ENCODE measurements at places on chromosomes 12 and 14. TPM values are rescaled to one million over a fixed set of nuclear protein-coding genes. Genes with fewer than 3 reads are reported as not detected.

The CPSF6 gene
- 47.8 TPM for total RNA-seq

The LMO3 gene
- 0.89 TPM for total RNA-seq

The PPFIA2 gene
- total RNA-seq = 1.2 TPM

The CIROP gene
- total RNA-seq = not detected

The ZBTB1 gene
- 37.2 TPM for total RNA-seq

The MDGA2 gene
- total RNA-seq = not detected

The CD163 gene
- 366 TPM for total RNA-seq

The MARCHF9 gene
- total RNA-seq = 23.4 TPM

- no peak overlapping the region for H3K27ac ChIP-seq
- H3K36me3 ChIP-seq = no peaks in the 10 kb centered on the region
- no peak for DNase-seq
Observed at GRCh38 chr12:674272-674781, 11.1 kb upstream of the NINJ2 start.

DNA sequence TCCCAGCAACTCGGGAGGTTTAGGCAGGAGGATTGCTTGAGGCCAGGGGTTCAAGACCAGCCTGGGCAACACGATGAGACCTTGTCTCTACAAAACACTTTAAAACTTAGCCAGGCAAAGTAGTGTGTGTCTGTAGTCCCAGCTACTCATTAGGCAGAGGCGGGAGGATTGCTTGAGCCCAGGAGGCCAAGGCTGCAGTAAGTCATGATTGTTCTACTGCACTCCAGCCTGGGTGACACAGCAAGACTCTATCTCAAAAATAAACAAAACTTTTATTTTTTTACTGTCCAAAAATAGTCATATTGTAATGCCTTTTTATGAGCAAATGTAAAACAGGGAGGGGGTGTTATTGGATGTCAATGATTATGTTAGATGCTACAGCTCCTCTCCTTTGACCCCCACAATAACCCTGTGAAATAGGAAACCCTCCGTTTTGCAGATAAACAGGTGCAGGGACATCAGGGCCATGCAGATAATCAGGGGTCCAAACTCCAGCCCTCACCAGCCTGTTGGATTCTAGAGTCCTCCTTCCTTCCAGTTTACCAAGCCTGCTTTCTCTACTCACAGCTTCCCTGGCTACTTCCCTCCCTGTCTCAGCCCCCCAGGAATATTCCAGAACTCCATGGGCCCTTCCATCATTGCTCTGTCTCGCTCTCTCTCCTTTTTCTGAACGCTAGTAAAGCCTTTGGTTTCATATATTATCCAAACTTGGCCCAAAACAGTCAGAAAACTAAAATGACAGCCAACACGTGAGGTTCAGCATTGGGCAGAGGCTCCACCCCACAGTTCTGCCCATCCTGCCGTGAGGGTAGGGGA, 5.9 kb upstream of the FBLN5 start:
- no peak overlapping the region for H3K4me3 ChIP-seq
- DNase-seq = peak; percentile 34
- no peaks in the 10 kb centered on the region for H3K27me3 ChIP-seq
- peaks cover 3% of the 10 kb centered on the region for H3K4me1 ChIP-seq
- no peaks in the 10 kb centered on the region for H3K36me3 ChIP-seq

- DNase-seq = no peak
- H3K27me3 ChIP-seq = no peaks in the 10 kb centered on the region
- no peak overlapping the region for H3K4me3 ChIP-seq
- no peaks in the 10 kb centered on the region for H3K4me1 ChIP-seq
Observed at GRCh38 chr14:57962325-57963035, 96.6 kb upstream of the SLC35F4 start.

DNA sequence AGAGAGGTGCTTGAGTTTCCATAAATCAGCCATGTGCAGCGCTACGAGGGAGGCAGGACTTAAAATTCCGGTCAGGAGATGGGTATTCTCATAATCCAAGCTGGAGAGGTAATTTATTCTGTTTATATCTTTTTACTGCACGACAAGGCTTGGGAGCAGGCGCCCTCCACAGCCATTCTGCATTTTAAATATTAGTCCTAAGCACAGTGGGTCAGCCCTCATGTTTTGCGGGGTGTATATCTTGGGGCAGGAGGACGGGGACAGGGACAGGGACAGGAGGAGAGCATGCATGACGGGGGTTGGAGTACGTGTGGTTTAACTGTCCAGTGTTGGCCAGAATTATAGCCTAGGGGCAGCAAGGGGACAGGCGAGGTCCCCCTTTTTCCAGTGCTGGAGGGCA, 14.5 kb downstream of the LHX5 start:
- H3K4me1 ChIP-seq = no peaks in the 10 kb centered on the region
- peaks cover 15% of the 10 kb centered on the region for H3K27me3 ChIP-seq
- no peaks in the 10 kb centered on the region for H3K36me3 ChIP-seq
- H3K27ac ChIP-seq = no peak overlapping the region

- H3K4me1 ChIP-seq = peaks cover 17% of the 10 kb centered on the region
- H3K27me3 ChIP-seq = no peaks in the 10 kb centered on the region
- DNase-seq = no peak
- H3K27ac ChIP-seq = no peak overlapping the region
Observed at GRCh38 chr14:90700933-90701776, 115.1 kb downstream of the TTC7B start.

DNA sequence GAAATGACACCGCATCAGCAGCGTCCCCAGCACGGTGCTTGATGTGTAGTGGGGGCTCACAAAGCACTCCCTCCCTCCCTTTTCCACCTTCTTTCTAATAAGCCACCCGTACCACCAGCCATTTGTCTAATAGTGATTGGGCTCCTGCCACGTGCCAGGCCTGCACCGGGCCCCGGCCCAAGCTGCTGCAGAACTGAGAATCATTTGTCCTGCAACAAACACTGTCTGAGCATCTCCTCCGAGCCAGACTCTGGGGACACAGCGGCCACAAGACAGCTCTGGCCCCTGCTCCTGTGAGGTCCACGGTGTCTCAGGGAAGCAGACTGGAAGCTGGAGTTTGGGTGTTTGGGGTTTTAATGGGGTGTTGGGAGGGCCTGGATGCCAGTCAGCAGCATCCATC, 43.9 kb downstream of the MVK start:
- DNase-seq = no peak
- no peak overlapping the region for H3K27ac ChIP-seq
- H3K27me3 ChIP-seq = no peaks in the 10 kb centered on the region

DNA sequence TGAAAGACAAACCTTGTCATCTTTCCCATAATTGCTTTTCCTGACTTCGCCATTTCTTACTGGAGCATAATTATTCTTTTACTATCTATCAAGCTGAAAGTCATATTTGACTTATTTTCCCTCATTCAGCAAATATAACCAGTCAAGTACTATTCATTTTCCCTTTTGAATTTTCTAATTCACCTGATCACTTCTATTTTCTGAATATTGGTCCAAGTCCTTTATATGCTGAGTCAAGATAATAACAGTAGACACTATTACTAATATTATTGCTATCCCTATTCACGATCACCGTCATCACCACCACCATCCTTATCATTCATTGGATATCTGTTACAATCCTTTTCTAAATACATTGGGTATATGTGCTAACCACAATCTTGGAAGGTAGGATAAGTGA, 728.0 kb downstream of the NOVA1 start:
- no peaks in the 10 kb centered on the region for H3K4me1 ChIP-seq
- H3K4me3 ChIP-seq = no peak overlapping the region
- H3K27me3 ChIP-seq = no peaks in the 10 kb centered on the region
- H3K36me3 ChIP-seq = no peaks in the 10 kb centered on the region
- DNase-seq = no peak

- DNase-seq = peak; percentile 84
- no peaks in the 10 kb centered on the region for H3K36me3 ChIP-seq
- peak overlapping the region; percentile 21 for H3K4me3 ChIP-seq
- H3K27ac ChIP-seq = peak overlapping the region; percentile 53
- H3K27me3 ChIP-seq = peaks cover 30% of the 10 kb centered on the region
Observed at GRCh38 chr12:4269279-4269991, 4.1 kb upstream of the CCND2 start.

DNA sequence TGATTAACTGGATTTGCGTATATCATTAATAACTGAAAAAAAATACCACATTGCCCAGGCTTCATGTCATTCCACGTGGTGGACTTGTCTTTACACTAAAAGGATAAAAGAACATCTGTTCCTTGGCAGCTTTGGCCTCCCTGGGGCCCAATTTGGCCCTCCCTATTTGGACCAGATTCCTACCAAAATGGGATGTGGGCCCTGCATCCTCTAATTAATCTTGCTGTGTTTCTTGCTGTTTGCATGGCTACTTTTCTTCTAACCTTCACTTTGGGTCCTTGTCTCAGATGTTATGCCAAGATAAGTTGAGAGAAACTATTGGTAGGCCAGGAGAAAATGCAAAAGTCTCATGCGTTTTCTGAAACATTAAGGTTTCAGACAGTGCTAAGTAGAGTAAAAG, 57.5 kb downstream of the PTHLH start:
- H3K36me3 ChIP-seq = no peaks in the 10 kb centered on the region
- no peak for DNase-seq
- no peaks in the 10 kb centered on the region for H3K4me1 ChIP-seq

DNA sequence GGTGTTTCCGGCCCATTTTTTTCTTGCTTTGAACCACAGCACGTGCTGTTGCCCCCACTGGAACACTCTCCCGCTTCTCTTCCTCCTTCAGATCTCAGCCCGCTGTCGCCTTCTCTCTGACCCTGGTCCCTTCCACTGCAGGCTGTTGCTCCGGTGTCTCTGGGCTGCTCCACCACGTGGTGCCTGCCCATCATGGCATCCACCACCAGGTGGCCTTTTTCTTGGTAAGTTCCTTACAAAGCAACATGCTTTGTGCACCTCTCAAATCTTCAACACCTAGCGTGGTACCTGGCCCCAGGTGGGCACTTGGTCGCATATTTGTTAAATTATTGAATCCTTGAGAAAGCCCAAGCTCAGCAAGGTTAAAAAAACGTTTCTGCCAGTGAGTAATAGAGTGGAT, 19.1 kb downstream of the TUNAR start:
- peaks cover 2% of the 10 kb centered on the region for H3K27me3 ChIP-seq
- no peaks in the 10 kb centered on the region for H3K4me1 ChIP-seq
- H3K4me3 ChIP-seq = no peak overlapping the region

- H3K36me3 ChIP-seq = no peaks in the 10 kb centered on the region
- no peak overlapping the region for H3K4me3 ChIP-seq
Observed at GRCh38 chr14:98444077-98444476, 827.9 kb downstream of the BCL11B start.

DNA sequence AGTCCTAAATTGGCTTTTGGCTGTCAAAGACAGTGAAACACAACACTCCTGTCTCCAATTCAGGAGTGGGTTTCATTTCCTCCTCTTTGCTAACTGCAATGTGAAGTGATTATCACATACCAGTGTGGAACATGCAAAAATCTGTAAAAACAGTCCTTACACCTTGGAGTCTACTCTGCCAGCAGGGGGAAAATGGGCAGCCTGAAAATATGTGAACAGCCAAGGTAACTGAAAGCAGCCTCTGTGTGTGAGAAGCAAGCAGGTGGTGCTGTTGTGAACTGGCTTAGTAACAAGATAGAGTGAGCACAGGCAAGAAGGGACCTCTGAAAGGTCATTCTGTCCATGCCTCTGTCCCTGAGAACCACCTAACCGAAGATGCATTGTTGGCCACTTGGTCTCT, 6.0 kb downstream of the PRMT8 start:
- H3K4me3 ChIP-seq = no peak overlapping the region
- no peak for DNase-seq
- H3K36me3 ChIP-seq = no peaks in the 10 kb centered on the region

GRCh38 chr14:77707355-77707723, 484 bp downstream of the ALKBH1 start:
- no peak overlapping the region for H3K27ac ChIP-seq

- H3K36me3 ChIP-seq = peaks cover 27% of the 10 kb centered on the region
- H3K4me1 ChIP-seq = peaks cover 6% of the 10 kb centered on the region
- DNase-seq = peak; percentile 93
- peak within 1 kb of the TSS; percentile 96 for H3K4me3 ChIP-seq
- H3K27ac ChIP-seq = peak within 1 kb of the TSS; percentile 97
Observed at GRCh38 chr14:58298477-58299400, at the start of gene ARID4A. TSS of gene ARID4A (plus strand) at chr14:58298555. CDS start at chr14:58299855, 1,300 bp downstream.

- peaks cover 18% of the 10 kb centered on the region for H3K4me1 ChIP-seq
- H3K27me3 ChIP-seq = no peaks in the 10 kb centered on the region
- DNase-seq = no peak
- peak overlapping the region; percentile 26 for H3K27ac ChIP-seq
- H3K36me3 ChIP-seq = no peaks in the 10 kb centered on the region
- no peak overlapping the region for H3K4me3 ChIP-seq
Observed at GRCh38 chr12:108316176-108317086, 22.7 kb downstream of the CMKLR1 start.

GRCh38 chr14:21053184-21054122, 4.2 kb upstream of the RNASE8 start:
- no peaks in the 10 kb centered on the region for H3K36me3 ChIP-seq
- peaks cover 11% of the 10 kb centered on the region for H3K4me1 ChIP-seq
- DNase-seq = no peak

DNA sequence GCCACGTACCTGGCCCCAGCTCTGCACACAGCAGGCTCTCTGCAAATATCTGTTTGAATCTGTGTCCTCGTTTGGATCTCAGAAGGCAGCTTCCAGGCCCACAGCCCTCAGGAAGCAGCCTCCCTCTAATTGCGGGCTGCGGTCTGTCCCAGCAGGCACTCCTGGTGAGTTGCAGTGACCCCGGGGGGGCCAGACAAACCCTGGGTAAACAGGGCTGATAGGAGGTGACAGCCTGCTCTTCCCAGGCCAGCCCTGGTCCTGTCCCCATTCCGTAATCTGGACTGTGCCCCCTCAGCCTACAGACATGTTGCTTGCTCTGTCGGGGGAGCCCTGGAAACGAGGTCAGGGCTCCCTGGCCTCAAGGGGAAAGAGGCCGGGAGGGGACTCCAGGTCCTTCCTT, 2.0 kb downstream of the FOXN4 start:
- peaks cover 23% of the 10 kb centered on the region for H3K27me3 ChIP-seq
- H3K36me3 ChIP-seq = no peaks in the 10 kb centered on the region
- H3K4me3 ChIP-seq = no peak overlapping the region
- no peak for DNase-seq
- no peak overlapping the region for H3K27ac ChIP-seq
